AG04450 (cell line): ENCODE measurements at places on chromosomes 3 and 15. TPM values are rescaled to one million over a fixed set of nuclear protein-coding genes. Genes with fewer than 3 reads are reported as not detected.

DNA sequence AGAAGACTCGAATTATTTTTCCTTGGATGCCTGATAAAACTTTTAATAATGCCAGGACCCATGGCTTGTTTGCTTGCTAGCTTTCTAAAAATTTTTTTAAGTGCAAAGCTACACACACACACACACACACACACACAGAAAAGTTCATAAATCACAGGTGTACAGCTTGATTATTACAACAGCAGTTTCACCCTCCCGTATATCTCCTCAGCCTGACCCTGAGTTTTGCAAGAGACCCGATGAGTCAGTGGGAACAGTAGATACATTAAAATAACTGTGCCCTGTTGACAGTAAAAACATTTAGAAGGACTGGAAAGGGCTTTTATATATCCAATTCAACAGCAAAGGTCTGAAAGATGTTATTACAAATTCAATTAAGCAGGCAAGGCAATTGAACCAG lies 46.7 kb downstream of the EMC4 start:
- peak; percentile 41 for DNase-seq

GRCh38 chr3:68620211-68620610 lies 312.1 kb downstream of the TAFA4 start:
- DNase-seq = no peak

DNA sequence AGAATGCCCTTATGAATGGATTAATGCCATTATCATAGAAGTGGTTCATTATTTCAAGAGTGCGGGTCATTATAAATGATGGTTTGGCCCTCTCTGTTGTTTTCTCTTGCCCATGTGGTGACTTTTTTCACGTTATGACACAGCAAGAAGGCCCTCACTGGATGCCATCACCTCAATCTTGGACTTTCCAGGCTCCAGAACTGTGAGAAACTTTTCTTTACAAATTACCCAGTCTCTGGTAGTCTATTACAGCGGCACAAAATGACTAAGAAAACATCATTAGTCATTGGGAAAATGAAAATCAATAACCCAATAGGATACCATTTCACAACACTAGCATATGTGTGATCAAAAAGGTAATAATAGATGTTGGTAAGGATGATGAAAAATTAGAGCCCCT lies 119.0 kb upstream of the LPP start:
- DNase-seq = no peak

- no peak for DNase-seq
These were observed 381.8 kb upstream of the EPHA3 start for GRCh38 chr3:88725440-88726165.

DNA sequence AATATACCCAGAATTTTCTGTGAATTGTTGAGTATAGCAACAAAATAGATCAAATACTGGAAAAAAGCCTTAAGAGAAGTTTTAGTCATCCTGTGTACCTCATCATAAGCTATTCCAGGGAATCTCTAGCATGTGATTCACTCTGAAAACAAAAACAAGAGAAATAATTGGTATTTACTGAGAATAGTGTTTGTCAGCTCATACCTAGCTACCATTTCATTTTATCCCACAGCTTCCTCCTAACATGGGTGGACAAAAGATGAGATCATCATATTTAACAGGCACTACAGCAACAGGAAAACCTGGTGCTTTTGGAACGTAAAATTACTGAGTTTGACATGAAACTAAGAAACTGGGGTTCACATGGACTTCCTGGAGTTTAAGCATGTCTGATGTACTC lies 753.5 kb upstream of the NECTIN3 start:
- no peak for DNase-seq

GRCh38 chr3:32106929-32107362 lies 526 bp downstream of the GPD1L start:
- no peak for DNase-seq

GRCh38 chr3:186070133-186070532 lies 38.8 kb downstream of the ETV5 start:
- no peak for DNase-seq

DNA sequence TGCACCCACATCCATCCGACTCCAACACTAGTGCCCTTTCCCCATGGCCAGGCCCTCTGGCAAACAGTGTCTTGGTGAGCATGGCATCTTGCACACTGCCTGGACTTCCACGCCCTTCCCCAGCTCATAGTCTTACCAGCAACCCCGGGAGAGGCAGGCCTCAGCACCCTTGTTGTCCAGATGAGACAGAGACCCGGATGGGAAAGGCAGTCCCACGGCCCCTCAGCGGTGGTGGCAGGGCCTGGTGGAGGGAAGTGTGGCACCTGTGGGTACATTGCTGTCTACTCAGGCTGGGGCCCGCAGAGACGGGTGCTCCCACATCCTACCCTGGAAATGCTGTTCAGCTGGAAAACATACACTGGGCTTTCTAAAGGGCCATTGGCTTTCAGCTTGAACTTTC lies 28.4 kb downstream of the HDAC11 start:
- no peak for DNase-seq

DNA sequence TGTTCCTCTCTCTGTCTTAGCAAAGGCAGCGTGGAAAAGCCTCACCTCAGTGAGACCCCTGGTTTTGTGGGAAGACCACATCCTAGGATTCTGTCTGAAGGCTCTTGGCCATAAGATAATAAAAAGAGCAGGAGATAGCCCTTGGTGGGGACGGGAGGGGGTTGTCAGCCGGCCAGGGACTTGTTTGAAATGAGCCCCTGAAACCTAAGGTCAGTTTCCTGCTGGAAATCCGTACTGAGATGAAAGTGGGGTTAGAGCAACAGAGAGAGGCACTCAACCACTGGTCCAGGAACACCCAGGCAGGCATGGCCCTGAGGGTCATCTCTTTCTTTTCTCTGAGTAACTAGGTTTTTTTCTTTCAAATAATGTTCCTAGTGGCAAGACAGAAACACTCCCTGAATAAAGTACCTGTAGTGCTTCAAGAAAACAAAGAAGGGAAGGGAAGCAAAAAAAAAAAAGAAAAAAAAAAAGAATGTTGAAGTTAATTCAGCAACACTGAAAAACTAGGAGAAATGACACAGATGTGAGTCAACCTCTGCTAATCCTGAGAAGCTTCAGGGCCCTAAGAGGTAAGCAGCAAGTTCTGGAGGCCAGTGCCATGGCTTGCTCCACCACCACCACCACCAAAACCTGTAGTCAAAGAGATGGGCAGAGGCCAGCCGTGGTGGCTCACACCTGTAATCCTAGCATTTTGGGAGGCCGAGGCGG lies 3.2 kb downstream of the ITGB5 start:
- DNase-seq = no peak

NANOGP8 gene
- 0.11 and 0.15 TPM in 2 replicates for polyA plus RNA-seq

CCDC9B gene
- 5.5 and 8.4 TPM in 2 replicates for polyA plus RNA-seq

ZKSCAN7 gene
- 5.7 and 8.3 TPM in 2 replicates for polyA plus RNA-seq
